ENCODE measurements at places on chromosomes 11 and 22.

DNA sequence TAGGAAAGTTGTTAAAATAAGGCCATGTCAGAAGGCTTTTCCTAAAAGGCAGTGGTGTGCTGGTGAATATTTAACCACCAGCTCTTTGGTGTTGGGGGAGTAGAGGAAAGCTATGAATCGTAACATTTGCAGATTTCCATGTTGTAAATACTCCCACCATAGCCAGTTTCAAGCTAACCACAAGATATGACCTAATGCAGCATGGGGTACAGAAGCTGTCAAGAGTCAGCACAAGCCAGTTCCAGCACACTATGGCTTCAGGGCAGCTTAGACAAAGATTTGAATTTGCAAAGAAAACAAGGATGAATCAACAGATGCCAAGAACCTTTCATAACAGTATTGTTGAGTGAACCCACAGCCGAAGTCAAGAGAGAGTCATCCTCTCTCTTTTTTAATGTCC lies 40.0 kb downstream of the COMMD9 start:
- DNase-seq: peak; percentile 77

DNA sequence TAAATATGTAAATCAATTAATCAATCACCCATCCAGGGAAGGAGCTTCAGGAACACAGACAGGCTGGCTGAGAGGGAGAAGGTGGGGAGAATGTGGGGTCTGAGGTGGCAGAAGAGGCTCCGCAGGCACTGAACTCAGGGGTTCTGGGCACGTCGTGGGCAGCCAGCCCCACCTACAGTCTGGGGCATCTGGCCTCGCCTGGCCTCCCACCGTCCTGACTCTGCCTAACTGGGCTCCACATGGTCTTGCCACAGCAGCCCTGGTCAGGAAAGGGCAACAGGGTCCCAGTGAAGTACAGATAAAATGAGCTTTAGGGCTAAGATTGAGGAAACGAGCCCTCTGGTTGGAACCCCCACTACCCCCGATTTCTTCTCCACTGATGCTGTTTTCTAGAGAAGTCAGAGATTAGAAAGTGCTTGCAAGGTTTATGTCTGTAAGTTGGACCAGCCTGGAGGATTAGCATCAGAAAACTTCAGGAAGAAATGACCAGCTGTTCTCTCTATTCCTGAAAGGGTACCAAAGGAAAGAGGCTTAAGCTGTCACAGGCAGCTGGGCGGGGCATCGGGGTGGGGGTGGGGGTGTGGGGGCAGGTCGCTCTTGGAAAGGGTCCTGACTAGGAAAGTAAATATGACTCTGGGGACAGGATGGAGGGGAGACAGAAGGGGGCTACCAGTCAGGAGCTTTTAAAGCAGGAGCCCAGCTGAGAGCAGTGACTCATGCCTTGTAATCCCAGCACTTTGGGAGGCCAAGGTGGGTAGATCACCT lies 261.7 kb downstream of the BUD13 start:
- no peak for DNase-seq

DNA sequence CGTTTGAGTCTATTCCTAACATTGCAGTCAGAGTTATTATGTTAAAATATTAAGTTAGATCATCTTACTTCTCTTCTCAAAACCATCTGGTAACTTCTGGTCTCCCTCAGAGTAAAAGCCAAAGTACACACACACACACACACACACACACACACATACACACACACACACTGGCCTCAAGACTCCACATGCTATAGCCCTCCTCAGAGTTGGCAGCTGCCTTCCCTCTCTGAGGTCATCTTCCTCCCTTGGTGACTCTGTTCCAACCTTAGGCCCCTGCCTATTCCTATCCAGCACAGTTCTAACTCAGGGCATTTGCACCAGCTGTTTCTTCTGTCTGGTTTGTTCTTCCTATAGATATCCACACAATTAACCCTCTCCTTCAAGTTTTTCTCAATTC lies 272.0 kb upstream of the SESN3 start:
- peak; percentile 80 for DNase-seq

DNA sequence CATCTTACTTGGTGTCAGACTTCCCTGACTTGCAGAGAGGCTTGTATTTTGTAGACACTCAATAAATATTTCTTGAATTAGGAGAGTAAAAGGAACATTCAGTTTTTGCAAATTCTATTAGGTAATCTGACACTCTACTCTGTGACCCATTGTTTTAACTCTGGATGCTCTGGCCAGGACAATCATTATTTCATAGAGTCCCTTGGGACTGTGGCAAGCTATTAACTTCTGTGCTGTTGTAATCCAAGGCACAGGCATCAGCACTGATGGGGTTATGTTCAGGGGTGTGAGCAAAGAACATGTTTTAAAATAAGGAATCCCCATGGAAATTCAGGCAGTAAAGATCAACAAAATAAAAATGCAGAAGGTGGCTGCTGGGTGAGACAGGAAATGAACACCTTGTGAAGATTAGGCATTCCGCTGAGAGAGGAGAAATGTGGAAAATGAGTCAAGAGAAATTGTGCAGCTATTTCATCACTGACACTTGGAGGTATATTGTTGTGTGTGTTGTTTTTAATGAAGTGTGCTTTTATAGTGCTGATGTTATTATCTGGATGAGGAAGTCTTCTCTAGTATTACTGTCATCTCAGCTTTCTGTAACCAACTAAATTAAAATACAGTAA lies 175.2 kb downstream of the WNT11 start:
- peak; percentile 68 for DNase-seq

- no peak for DNase-seq
Measured at GRCh38 chr11:61049063-61049377, 53.3 kb upstream of the CD5 start.

DNA sequence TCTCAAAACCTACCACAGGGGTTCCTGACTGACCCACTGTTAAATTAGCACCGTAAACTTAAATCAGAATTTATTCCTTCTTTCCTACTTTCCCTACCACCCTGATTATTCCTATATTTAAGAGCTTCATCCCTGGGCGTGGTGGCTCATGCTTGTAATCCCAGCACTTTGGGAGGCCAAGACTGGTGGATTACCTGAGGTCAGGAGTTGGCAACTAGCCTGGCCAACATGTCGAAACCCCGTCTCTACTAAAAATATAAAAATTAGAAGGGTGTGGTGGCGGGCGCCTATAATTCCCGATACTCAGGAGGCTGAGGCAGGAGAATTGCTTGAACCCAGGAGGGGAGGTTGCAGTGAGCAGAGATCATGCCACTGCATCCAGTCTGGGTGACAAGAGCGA lies 20.3 kb downstream of the ALG9 start:
- DNase-seq: no peak

DNA sequence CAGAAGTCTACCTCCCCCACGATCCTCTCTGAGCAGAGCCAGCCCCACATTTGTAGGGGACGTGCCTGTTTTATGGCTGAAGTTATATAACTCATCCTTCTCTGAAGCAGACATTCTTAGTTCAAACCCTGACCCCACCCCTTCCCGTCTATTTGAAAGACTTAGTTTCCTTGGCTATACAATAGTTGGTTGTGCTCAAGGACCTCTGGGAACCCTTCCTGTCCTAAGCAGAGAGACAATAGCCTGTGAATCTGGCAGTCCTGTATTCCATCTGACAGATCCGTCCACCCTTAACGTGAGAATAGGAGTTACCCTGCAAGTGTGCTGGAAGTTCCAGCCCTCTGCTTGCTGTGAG lies 75.2 kb downstream of the MN1 start:
- no peak for DNase-seq

- DNase-seq: peak; percentile 78
Measured at GRCh38 chr11:122304973-122305372, 189.0 kb upstream of the BLID start.

DNA sequence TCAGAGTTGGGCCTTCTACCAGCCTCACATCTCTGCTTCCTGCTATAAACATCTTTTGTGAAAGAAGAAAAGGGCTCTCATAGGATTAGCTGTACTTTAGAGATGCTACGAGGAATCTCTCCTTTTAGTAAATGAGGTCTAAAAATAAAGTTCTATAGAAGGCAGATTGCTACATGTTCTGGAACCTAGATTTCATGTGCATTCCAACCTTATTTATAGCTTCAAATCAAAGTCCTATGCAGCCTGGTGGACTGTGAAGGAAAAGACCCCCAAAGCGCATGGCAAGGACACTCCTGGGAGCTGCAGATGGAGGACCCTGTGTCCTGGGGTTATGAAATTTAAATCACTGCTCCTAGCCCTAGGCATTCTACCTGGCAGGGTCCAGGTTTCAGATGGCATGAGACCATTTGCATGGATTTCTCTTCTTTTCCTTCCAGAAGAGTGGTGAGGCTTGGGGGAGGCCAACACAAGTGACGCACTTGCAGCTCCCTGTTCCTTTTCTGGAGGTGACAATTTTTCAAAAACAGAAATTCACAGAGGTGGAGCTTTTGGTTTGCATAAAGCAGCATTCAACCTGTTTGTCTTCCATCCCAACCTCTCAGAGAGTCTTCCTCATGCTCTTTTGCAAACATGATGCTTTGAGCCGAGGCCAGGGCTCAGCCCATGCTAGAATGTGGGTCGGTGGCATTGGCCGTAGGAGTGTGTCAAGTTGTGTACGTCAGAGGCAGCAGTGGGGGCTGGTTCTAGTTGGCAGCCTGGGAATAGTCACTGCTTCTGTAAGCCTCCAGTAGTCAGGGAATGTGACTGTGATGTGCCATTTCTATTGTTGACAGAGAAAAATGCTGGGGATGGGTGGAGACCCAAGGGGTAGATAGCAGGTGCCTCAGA lies 6.3 kb downstream of the CRY2 start:
- DNase-seq: no peak

- DNase-seq: peak; percentile 92
Measured at GRCh38 chr11:119057000-119057769, at the start of gene HYOU1. HYOU1 (minus strand) TSS chr11:119057205; CDS start chr11:119056160, 1,045 bp downstream.

GRCh38 chr11:62652161-62653006 lies 718 bp downstream of the INTS5 start:
- DNase-seq: no peak

- DNase-seq: no peak
Measured at GRCh38 chr11:122893131-122893530, 10.6 kb downstream of the JHY start.

DNA sequence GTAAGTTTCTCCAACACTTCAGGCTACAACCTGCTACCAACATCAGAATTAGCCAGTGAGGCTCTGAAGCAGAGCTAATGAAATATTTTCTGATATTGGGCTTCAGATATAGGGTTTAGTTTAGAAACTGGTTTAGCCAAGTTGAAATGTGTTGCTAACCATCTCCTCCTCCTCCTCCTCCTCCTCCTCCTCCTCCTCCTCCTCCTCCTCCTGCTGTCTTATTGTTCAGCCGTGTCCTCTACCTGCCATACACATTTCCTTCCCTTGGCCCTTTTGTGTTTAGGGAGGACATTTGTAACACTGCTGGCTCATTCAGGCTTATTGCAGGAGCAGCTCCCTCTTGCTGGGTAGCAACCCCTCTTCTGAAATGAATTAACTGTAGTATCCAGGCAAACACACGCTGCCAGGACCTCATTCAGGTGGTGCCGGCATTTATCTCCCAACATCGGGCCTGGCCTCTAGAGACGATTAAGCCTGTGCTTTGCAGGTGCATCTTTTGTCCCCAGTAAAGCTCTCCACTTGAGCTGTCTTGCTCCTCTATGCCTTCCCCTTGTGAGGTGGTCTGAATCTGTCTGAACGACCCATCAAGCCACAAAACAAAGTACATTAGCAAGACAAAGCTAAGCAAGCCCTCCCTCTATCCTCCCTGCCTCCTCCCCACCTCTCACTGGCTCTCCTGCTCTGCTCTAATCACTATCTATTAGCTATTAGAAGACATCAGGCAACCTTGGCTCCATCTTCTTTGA lies 82.9 kb downstream of the KCNJ1 start:
- DNase-seq: no peak

GRCh38 chr22:22420580-22420979 lies 88.0 kb downstream of the ZNF280B start:
- DNase-seq: no peak

DNA sequence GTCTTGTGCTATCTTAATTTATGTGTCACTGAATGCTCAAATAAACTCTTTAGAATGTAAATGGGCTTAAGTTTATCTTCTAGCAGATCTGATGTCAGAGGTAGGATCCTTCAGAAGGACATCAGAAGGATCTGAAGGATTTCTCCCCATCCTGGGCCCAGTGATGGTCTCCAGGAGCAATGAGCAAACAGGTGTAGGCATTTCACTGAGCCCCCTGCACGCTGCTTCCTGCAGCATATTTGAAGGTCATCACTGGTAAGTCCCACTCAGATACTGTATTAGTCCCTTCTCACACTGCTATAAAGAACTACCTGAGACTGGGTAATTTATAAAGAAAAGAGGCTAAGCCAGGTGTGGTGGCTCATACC lies 4.5 kb downstream of the GSTP1 start:
- DNase-seq: no peak

DNA sequence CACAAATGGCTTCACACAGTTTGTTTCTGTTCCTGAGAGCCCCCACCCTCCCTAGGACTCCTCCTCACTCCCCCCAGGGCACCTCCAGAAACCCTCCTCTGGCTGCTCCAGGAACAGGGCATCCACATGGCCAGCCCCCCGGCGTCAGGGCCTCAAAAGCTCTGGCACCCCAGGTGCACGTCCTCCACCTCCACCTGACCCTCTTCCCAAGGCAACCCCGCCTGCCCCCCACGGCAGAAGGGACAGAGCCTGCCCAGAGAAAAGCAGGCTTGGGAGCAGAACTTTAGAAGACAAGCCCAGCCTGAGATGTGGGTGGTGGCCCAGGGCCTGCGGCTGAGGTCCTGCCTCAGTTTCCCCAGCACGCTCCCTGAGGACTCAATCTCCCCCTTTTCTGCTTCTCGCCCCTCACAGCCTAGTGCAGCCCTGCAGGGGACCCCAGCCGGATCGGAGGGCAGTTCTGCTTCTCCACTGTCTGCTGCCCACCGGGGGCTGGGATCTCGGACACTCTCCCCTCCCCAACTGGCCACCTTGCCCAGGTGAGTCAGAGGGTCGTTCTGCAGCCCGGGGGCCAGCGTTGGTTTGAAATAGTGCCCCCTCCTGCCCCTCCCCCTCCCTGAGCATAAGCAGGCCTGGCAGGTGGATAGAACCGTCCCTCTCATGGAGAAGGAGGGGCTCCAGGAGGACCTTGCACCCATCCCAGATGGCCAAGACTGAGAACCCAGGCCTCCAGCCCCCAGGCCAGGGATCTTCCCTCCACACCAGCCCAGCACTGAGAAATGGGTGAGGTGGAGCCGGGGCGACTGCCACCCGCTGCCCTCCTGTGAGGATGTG lies 2.4 kb upstream of the TRABD start:
- DNase-seq: no peak

- peak; percentile 86 for DNase-seq
Measured at GRCh38 chr22:32622004-32622743, 147.6 kb downstream of the FBXO7 start.

GRCh38 chr11:78244080-78244479 lies 55.4 kb downstream of the USP35 start:
- DNase-seq: peak; percentile 51

GRCh38 chr11:74630043-74630442 lies 37.7 kb downstream of the POLD3 start:
- no peak for DNase-seq

GRCh38 chr22:43867839-43868635 lies 5.7 kb upstream of the SULT4A1 start:
- peak; percentile 76 for DNase-seq

GRCh38 chr11:15613789-15614188 lies 499.1 kb downstream of the INSC start:
- DNase-seq: peak; percentile 11

DNA sequence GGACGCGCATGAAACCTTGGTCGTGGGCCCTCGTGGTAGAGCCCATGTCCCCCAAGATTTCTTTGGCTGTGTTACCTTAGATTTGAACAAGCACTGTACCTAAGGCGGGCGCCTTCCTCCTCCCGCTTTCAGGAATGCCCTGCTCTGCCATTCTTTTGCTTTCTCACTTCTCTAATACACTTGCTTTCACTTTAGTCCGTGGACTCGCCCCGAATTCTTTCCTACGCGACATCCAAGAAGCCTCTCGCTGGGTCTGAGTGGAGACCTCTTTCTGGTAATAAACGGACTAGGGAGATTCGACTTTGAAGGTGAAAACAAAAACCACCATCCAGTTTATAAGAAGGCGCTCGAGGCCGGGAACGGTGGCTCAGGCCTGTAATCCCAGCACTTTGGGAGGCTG lies 1.2 kb upstream of the NUP50 start:
- DNase-seq: peak; percentile 17

Data from fibroblast of the aortic adventitia (primary cell).